SW480 (cell line): ENCODE measurements at places on chromosomes 7 and 10.

- no peak for DNase-seq
These were observed 39.5 kb upstream of the ITGA8 start for GRCh38 chr10:15759265-15759664.

- no peak for DNase-seq
These were observed 78.3 kb upstream of the KMT2C start for GRCh38 chr7:152513861-152514770.

GRCh38 chr10:86224354-86225102 is 142.1 kb downstream of the GRID1 start:
- no peak for DNase-seq

DNA sequence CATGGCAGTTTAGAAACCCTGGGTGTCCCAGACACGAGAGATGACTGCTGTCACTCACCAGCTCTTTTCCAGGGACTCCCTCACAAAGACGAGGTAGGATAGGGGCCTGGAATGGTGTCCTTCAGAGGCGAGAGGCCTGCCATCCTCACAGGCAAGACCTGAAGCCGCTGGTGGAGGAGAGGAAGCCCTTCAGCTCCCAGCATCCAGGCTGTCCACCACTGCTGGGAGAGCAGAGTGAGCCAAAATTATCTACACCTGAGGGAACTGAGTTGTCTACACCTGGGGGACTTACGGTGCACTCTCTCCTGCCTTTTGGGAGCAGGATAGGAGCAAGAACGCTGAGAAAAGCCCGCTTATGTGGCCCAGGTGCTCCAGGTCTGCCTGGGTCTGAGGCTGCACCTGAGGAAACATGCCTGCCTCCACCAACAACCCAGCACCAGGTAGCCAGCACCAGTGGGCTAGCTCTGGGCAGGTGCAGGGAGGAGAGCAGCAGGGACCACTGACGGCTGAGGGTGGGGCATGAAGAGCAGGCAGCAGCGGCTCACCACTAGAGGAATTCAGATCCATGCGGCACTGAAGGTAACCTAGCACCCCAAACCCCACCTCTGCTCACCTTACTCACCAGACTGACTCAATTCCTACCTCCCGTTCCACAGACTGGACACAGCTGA is 357.2 kb downstream of the SH2D4B start:
- DNase-seq = peak; percentile 44

- no peak for DNase-seq
These were observed 7.5 kb downstream of the AGK start for GRCh38 chr7:141558544-141559183.

DNA sequence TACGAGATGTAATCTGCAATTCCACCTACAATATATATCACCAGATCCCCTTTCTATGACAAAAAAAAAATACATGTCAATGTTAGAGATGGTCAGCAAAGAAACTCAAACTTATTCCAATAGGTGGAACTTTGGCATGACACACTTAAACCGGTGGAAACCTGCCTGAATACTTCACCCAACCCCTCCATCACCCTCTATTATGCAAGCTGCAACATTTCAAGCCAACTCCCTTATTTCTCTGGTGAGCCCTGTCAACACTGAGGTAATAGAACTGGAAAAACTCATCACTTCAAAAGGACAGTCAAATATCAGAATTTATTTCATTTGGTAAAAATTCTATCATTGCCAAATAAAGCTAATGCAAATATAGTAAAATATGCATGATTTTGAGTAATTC is 3.6 kb downstream of the ZNF438 start:
- no peak for DNase-seq

GRCh38 chr10:123622381-123622780 is 43.8 kb upstream of the GPR26 start:
- DNase-seq = no peak

- DNase-seq = no peak
These were observed 134.4 kb upstream of the AGK start for GRCh38 chr7:141416650-141417270.

- no peak for DNase-seq
These were observed 227.7 kb downstream of the TMEM178B start for GRCh38 chr7:141301544-141301943.

DNA sequence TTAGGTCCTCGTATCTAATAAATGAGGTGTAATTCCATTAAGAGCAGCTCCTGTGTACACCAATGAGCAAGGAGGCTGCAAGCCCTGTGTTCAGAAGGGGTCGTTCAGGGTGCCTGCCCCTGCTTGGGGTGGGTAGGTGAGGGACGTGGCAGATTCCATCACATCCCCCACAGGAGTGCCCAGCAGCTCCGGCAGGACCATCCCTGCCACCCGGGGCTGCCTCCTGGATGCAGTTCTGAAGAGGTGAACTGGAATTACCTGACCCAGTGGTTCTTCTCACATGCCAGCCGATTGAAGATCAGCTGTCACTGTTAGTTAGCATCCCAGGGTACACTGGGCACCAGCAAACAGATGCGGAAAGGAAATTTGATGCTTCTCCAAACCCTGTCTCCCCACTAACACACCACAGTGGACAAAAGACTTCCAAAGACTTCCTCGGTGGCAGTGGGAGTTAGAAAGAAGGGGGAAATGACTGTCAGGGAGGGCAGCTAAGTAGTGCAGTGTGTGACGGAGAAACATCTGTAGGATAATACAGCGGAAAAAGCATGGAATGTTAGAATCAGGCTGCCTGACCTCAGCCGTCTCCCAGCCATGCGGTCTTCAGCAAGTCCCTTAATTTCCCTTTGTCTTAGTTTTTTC is 313.6 kb upstream of the ZMIZ1 start:
- no peak for DNase-seq

GRCh38 chr10:127040756-127041155 is 135.5 kb downstream of the DOCK1 start:
- DNase-seq = no peak

- no peak for DNase-seq
These were observed 1.4 kb downstream of the HTRA1 start for GRCh38 chr10:122462533-122463465.

DNA sequence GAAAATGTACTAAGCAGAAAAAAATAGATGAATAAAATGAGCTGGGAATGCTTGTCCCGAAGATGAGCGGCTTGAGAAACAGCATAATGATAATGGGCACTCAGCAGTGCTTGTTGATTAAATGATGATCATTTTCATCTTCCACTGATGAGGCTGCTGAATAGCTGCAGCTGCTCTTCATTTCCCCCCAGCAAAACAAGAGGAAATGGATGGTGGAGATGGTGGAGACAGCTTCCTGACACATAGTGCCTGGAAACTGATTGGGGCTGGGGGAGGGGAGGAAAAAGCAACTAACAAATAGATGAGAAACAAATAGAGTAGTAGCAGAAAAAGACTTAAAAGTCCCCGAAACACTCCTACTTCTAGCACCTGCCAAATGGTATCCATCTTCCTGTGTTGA is 41.4 kb downstream of the MRC1 start:
- no peak for DNase-seq

DNA sequence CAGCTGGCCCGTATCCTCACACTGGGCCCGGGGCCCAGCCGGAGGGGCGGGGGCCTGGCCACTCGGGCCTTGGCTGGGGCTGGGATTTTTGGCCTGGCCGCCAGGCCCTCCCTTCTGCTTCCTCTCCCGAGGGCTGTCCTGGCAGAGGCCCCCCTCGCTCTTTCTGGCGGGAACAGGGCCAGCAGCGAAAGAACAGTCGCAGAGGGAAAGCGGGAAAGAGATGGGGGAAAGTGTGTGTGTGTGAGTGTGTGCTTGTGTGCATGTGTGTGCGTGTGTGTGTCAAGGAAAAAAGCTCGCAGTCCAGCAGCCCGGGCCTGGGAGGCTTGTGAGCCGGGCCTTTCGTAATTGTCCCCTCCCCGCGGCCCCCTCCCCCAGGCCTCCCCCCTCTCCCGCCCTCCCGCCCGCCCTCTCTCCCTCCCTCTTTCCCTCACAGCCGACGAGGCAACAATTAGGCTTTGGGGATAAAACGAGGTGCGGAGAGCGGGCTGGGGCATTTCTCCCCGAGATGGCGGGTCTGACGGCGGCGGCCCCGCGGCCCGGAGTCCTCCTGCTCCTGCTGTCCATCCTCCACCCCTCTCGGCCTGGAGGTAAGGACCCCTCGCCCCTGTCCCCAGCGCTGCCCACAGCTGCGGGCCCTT is at the start of gene ELN:
TSS of gene ELN (plus strand) at position 491 of the 638 bp plus-strand sequence. CDS start at position 506, 15 bp downstream.
- DNase-seq = no peak

DNA sequence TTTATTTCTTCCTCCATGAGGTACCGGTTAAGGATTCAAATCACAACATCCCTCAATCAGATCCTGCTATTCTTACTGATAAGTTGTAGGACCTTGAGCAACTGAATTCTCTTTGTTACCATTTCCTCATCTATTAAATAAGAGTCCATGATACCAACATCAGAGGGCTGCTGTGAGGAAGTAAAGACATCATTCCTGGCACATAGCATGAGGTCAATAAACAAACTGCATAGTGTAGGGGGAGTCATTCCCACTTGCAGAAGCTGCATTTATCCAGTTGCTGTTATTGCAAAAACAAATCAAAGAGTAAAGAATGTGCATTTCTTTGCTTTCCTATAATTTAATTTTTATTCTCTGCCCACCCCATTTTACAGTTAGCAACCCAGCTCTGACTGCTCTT is 36.8 kb downstream of the LDB3 start:
- DNase-seq = no peak

GRCh38 chr7:158740657-158741293 is 36.2 kb upstream of the NCAPG2 start:
- DNase-seq = no peak

GRCh38 chr7:32218741-32219288 is 148.6 kb upstream of the PDE1C start:
- DNase-seq = peak; percentile 10

DNA sequence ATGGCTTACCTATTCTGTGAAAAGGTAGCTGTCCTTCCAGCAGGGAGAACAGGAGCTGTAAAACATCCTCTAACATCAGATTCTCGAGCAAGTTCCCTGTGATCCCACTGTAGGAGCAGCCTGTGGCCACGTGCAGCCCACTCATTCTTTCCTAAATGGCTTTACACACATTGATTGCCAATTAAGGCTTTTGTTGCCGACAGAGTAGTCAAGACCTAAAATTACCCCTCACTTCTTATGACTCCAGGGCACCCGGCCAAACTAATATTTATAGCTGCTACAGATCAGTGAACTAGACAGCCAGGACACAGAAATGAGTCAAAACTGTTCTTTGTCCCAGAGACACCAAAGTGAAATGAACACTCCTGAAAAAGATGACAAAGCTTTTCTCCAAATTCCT is 832.1 kb downstream of the SORCS3 start:
- DNase-seq = no peak

DNA sequence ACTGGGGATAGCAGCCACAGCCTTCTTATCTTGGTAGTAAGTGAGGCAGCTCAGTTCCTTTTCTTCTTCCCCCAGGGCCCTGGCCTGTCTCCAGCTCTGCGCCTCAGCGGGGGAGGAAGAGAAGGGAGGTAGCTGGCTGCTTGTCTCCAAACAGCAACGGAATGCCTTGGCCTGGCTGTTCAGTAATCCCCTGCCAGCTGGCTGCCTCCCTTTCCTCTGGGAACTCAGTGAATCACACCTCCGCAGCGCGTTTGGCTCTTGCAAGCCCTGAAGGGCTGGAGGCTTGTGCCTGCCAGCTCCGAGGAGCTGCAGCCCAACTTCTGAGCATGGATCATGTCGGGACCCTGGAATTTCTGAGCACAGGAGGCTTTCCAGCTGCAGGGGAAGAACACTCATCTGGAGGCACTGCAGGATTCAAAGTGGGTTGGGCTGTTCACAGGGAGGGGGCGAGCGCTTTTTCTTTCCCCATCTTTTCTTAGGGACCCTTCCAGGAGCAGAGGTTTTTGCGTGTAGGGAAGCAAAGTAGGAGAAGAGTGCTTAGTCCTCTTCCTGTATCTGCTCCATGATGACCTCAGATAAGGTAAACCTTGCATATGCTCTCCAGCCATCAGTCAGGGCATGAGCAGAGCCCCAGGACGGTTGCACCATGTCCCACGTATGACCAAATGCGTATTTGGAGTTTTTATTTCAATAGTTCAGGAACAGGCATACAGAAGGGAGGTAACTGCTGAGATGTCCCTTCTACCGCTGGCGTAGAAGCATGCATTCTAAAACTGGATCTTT is 253.2 kb upstream of the INHBA start:
- no peak for DNase-seq

DNA sequence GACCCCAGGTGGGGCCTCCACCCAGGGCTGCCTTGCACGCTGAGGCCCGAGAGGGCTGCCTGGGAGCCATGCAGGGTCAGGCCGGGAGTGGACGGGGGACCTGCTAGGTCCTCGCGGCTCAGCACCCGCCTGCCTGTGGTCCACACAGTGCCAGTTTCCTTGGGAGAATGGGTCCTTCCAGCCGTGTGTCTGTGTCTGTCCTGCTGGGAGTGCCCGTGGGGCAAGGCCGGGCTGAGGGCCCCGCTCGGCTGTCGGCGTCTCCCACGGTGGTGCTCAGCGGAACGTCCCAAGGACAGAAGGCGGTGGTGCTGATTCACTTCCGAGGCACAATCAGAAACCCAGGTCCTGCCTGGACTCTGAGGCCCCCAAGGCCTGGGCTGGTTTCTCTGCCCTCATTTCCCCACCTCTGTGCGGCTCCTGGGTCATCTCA is 23.2 kb upstream of the GTPBP4 start:
- DNase-seq = no peak

- peak; percentile 62 for DNase-seq
These were observed 75.7 kb downstream of the IMMP2L start for GRCh38 chr7:111486472-111487142.

GRCh38 chr10:110802090-110802489 is 69.6 kb upstream of the PDCD4 start:
- no peak for DNase-seq

DNA sequence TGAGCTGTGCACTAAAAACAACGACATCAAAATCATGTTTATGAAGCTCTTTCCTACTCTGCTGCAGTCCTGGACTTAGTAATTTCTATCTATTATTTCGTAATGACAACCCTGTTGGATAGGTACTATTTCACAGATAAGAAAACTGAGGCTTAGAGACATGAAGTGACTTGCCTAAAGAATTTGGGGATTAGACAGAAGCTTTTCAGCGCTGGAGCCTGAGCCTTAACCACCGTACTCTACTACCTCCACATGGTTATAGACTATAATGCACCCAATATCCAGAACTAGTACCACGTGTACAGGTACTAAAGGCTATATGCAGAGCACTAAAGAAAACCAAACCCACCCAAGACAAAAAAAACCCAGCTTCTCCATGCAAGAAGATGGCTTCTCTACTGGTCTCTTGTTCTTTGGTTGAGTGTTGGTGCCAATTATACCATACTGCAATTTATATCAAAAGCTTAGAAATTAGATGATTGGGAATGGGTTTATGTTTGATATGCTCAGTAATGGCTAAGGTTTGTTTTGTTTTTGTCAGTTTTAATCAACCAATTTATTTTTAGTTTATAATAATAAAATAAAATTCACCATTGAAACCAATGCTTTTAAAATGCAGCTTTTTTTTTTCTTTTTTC is 6.5 kb upstream of the SNX10 start:
- DNase-seq = peak; percentile 42
